ENCODE measurements at places on chromosomes 5 and 9. TPM values are rescaled to one million over a fixed set of nuclear protein-coding genes. Genes with fewer than 3 reads are reported as not detected.

GRCh38 chr9:137048655-137049543, 2.9 kb upstream of the NPDC1 start:
- DNase-seq: no peak

DNA sequence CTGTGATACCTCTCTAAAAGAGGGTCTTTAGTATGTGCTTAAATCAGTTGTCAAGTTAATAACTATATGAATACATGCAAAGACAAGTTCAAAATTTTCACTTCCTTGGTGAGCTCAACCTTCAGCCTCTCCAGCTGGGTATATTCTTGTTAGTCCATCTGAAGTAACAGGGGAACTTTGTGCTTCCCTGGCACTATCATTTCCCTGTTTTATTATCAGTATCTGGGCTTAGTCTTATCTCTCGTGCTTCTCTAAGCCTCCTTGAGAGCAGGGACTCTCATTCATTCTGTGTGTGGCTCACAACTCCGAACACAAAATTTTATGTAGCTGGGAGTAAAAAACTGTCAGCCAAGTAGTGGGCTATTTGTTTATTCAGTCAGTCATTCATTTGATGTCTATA, 175.9 kb upstream of the MAP3K1 start:
- DNase-seq: no peak

- DNase-seq: no peak
Measured at GRCh38 chr9:134475011-134475790, 148.9 kb downstream of the RXRA start.

GRCh38 chr5:176692839-176693476, 45.7 kb downstream of the TSPAN17 start:
- no peak for DNase-seq

- no peak for DNase-seq
Measured at GRCh38 chr9:77899679-77900354, 131.8 kb downstream of the GNAQ start.

GRCh38 chr5:175863316-175863715, 8.1 kb upstream of the CPLX2 start:
- DNase-seq: no peak

GRCh38 chr9:96128880-96129279, 173.1 kb downstream of the HSD17B3 start:
- DNase-seq: no peak

DNA sequence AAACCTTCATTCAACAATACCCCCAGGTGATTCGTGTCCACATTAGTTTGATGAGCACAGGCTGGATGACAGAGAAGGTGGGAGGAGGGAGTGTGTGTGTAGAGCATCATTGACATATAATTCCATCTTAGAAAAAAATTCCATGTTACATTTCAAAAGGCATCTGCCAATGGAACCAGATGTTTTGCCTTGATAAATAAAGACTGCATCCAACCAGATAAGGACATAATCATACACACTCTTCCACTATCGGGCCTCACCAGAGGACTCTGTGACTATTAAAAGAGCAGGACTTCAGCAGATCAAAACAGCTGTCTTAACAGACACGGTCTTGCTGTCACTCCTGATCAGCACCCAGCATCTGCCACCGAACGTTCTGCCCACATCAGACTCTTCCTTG, 96.4 kb upstream of the SPIN1 start:
- DNase-seq: no peak

DNA sequence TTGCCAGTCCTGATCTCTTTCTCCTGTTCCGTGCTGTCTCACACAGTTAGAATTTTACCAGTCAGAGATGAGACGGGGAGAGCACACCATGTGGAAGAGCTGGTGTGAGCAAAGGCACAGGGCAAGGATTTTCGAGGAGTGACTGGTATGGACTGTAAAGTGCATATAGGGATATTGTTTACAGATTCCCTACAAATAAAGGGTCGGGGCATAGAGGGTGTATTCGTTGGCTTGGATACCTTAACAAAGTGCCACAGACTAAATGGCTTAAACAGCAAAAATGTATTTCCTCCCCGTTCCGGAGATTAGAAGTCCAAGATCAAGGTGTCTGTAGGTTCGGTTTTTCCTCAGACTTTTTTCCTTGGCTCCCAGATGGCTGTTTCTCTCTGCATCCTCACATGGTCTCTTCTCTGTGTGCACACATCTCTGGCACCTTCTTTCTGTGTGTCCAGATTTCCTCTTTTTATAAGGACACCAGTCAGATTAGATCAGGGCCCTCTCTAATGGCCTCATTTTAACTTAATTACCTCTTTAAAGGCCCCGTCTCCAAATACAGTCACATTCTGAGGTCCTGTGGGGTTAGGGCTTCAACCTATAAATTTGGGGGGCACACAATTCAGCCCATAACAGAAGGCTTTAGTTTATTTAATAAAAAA, 23.4 kb downstream of the CYFIP2 start:
- DNase-seq: no peak

DNA sequence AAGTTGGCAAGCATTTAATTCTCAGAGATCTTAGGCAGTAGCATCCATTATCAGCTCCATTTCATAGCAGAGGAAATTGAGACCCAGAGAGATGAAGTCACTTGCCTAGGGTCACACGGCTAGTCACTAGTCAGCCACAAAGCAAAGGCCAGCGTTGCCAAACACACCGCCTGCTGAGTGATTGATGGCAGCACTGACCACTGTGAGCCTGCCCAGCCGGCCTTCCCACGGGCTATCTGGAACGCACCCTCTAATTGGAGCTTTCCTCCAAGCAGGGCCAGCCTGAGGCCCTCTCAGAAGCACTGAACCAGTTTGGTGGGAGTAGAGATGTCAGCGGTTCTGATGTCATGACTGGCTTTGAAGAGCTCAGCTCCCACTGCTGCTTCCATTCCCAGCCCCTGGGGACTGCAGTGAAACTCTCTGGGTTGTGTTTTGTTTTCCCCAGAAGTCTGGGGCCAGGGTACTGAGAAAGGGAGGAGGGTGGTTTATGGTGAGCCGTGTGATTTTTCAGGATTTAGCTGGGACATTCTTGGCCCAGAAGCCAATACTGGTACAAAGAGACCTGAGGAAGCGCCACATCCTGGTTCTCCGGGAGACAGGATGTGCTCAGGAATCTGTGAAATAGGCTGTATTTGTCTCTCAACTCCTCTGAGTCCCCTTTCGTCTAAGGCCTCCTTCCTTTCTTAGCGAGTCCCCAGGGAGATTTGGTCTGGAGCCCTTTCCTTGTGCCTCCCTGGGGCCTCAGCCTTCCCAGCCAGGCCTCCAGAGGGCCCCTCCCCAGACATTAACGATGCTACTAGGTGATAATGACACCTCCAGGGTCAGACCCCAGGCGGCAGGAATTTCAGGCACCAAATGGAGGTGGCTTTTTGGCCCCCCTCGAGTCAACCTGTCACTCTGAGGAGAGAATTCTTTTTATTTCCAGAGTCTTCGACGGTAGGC, 44.5 kb downstream of the SPRY4 start:
- peak; percentile 98 for DNase-seq

DNA sequence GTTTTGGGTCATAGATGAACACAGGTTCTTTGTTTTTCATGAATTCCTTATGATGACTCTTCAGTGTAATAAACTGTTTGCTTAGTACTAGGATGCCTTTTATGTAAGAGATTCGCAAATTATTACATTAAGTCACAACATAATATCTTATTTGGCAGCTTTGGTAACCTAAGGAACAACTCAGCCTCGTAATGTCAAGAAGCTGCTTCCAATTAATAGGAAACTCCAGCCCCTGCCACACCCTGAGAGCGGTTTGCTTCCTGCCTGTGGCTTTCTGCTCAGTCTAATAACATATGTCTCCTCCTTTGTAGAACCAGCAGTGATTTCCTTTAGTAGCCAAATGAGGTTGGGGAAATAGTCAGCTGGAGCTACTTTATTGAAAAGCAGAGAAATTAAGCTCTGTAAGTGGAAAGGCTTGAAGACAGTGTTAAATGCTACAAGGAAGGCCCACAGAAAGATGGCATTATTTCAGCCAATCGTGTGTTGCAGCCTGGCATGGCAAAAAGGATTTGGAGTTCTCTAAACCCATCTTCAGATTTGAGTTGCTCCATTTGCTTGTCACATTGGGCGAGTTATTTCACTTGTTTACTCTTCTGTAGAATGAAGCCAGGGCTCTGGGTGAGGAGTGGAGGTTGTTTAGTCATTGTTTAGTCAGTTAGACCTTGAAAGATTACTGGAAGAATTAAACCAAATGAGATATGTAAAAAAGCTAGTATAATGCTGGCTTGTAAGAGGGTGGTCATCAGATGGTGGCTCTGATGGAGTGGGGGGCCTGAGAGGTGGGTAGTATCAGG, 54.1 kb downstream of the MTAP start:
- peak; percentile 54 for DNase-seq

GRCh38 chr5:132471151-132471907, 19.2 kb downstream of the IRF1 start:
- no peak for DNase-seq

DNA sequence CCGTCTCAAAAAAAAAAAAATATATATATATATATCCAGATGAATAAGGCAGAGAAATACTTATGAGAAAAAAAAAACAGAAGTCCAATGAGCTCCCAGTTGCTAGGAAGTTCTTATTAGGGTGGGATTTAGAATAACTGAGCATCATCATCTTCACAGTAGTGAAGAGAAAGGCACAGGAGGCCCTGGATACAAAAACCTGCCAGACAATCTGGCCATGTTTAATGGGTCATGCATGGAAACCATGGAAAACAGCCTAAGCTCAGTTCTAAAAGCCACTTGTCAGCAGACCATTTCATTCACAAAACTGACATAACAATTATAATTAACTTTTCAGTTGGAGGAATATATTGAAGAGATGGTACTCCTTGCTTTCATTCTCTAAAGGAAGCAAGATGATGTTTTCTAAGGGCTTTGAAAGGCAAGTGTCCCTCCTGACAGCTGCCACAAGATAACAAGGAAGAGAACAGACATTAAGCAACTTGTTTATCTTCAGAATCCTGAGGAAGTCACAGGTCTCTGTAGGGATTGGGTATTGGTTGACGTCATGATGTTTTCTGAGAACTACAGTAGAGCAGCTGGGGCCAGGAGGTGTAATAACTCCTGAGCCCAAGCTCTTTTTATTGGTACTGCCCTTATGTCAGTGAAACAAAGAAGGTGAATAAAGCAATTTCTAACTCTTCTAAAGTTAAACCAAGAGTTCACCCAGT, 463.1 kb downstream of the DMAC1 start:
- DNase-seq: no peak

- no peak for DNase-seq
Measured at GRCh38 chr5:159951387-159951786, 35.1 kb downstream of the ADRA1B start.

- DNase-seq: no peak
Measured at GRCh38 chr5:155773680-155774079, 553.3 kb upstream of the SGCD start.

DNA sequence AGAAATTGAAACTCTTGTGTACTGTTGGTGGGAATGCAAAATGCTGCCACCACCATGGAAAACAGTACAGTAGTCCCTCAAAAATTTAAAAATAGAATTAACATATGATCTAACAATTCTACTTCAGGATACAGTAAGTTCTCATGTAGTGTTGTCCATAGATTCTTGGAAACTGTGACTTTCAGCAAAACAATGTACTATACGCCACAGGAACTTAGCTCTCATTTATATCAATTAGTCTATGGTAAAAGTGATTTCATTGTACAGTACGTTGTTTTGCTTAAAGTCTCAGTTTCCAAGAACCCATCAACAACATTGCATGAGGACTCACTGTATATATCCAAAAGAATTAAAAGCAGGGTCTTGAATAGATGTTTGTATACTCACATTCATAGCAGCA, 233.5 kb upstream of the GAS1 start:
- no peak for DNase-seq

- DNase-seq: no peak
Measured at GRCh38 chr5:32842813-32843530, 131.9 kb downstream of the NPR3 start.

GRCh38 chr5:89584339-89584956, 701.5 kb upstream of the MEF2C start:
- DNase-seq: no peak

DNA sequence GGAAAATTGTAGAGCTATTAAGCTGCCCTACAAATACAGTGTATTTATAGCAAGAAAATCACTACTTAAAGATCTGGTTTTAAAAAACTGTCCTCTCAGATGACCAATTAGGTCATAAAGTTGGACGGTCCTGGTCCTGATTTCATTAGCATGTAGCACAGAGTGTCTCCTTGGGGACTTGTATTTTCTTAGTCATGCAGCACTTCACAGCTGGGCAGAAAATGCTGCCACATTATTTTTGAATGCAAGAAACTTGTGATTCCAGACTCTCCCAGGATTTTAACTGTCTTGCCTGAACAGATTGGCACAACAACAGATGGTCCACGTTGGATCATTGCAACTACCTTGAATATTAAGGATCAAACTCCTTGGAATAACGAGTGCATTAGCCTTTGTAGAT, 348.1 kb upstream of the SGCD start:
- DNase-seq: no peak

DNA sequence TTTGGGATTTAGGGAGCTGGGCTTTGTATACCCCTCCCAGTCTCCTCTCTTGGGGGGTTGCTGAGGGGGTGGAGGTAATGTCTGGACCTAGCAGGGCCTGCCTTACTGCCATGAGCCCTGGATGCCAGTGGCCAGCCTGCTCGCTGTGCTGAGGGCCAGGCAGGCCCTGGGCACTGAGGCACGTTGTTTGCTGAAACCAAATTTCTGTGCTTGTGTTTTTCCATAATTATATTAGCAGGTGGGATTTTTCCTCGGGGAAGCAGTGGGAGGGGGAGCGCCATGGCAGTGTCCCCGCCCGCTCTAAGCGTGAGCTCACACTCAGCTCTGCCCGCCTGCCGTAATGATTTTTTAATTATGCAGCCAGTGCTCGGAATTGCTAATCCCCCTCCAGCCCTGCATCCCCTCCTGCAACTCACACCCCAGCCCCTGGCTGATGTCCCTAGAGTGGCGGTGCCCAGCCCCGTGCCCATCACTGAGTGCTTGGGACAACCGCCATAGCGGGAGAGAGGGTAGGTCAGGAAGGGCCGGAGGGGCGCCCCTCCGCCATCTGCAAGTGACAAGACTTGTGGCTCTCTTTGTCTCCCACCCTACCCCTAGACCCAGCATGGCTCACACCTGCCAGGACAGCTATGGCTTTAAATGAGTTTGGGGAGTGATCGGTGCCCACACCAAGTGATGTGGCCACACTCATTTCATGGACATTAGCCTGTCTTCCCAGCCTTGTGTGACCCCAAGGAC, 20.9 kb downstream of the CXXC5 start:
- DNase-seq: no peak

GRCh38 chr5:157459715-157460599, at the start of gene NIPAL4:
Gene NIPAL4, plus strand, starts transcription at chr5:157460213. Its CDS starts 108 bp downstream, at chr5:157460321.
- DNase-seq: no peak

The TMEM174 gene
- total RNA-seq: not detected

The BNC2 gene
- total RNA-seq: 6.5 TPM

The FUT7 gene
- not detected for total RNA-seq

The FCN2 gene
- total RNA-seq: not detected

The HCN1 gene
- total RNA-seq: not detected

The HDAC3 gene
- 45.0 TPM for total RNA-seq

The SGCD gene
- under 0.01 TPM for total RNA-seq

The TERT gene
- not detected for total RNA-seq

The C7 gene
- under 0.01 TPM for total RNA-seq

The ASTN2 gene
- total RNA-seq: 0.99 TPM

The ZNF454 gene
- 1.2 TPM for total RNA-seq

Measured in lung microvascular endothelial cell (primary cell).